ENCODE measurements at places on chromosomes 1 and 21.

GRCh38 chr1:2113620-2114135 lies 63.5 kb downstream of the PRKCZ start:
- DNase-seq: no peak

DNA sequence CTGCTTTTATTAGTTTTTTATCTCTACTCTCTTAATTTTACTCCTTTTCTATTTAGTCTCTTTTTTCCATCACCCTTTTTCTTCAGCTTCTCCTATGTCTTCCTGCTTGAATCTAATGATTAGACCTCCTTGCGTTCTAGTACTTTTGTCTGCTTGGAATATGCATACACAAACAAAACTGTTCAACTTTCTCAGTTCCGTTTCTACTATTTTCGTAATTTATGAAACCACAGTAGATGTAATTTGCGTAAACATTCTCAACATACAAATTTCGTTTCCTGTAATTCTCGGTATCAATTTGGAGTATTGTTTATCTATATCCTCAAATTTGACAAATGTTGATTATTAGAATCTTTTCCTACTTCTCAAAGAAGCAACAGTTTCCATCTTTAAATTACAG lies 772.5 kb downstream of the USP25 start:
- no peak for DNase-seq

- no peak for DNase-seq
These were observed 5.0 kb downstream of the IGSF21 start for GRCh38 chr1:18112611-18113010.

GRCh38 chr1:18940303-18941020 lies 16.0 kb downstream of the IFFO2 start:
- DNase-seq: no peak

DNA sequence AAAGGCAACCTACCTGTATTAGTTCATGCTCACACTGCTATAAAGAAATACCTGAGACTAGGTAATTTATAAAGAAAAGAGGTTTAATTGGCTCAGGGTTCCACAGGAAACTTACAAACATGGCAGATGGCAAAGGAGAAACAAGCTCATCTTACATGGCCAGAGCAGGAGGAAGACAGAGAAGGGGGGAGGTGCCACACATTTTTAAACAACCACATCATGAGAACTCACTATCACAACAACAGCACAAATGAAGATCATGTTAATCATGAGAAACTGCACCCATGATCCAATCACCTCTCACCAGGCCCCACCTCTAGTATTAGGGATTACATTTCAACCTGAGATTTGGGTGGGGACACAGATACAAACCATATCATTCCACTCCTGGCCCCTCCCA lies 90.6 kb upstream of the KCTD3 start:
- DNase-seq: no peak

DNA sequence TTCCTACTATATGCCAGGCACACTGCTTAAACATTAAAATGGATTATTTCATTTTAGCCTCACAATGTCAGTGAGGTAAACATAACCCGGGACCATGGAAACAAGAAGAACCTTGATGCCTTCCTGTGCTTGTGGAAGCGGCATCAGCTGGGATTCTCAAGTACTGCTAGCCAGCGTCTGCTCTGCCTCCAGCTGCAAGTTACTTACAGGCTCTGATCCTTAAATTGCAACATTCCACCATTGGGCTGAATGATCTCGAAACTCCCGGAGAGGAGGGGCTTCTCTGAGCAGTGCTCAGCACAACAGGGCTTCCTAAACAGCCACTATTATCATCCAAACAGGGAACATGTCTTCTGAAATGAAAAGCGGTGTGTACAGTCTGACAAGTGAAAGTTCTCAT lies 6.7 kb upstream of the MAN1C1 start:
- DNase-seq: no peak

DNA sequence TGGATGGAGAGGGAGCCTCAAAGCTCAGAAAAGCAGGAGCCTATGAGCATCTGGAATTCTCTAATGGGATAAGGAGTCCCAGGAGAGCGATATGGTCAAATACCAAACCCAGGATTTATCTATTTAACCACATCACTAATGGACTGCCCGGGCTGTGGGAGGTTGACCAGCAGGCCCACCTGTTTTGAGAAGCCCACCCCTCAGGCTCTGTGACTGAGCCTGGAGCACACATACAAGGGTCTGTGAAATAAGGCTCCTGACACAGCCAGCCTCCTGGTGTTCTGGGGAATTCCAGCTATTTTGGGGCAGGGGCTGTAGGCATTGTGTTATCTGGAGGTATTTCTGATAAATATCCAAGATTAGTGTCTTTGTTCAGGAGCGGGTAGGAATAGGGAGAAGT lies 132.0 kb upstream of the C1orf21 start:
- no peak for DNase-seq

DNA sequence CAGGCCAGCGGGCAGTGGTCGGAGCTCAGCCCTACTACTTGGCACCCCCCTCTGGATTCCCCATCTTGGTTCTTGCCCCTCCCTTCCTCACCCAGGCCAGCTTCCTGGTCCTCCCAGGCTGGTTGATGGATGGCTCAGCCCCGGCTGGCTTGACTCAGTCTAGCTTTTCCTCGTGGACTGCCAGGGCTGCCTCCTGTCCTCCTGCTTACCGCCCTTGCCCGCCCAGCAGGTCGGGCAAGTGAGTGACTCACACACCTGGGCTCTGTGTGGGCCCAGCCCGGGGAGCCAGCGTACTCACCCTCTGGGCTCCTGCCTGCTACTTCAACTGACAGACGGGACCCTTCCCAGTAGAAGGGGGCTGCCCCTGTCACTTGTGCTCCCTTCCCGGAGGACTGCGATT lies 19.5 kb upstream of the ARHGEF10L start:
- DNase-seq: no peak

GRCh38 chr1:155134322-155134721 lies 1.3 kb upstream of the SLC50A1 start:
- DNase-seq: peak; percentile 12

GRCh38 chr1:204213668-204214662 lies at the start of gene GOLT1A:
GOLT1A (minus strand) TSS chr1:204213988; CDS start chr1:204213906, 82 bp downstream.
- peak; percentile 27 for DNase-seq

- DNase-seq: no peak
These were observed 326.5 kb downstream of the KIF26B start for GRCh38 chr1:245481261-245481660.

GRCh38 chr1:76640092-76640491 lies 227.2 kb upstream of the ST6GALNAC5 start:
- DNase-seq: no peak

DNA sequence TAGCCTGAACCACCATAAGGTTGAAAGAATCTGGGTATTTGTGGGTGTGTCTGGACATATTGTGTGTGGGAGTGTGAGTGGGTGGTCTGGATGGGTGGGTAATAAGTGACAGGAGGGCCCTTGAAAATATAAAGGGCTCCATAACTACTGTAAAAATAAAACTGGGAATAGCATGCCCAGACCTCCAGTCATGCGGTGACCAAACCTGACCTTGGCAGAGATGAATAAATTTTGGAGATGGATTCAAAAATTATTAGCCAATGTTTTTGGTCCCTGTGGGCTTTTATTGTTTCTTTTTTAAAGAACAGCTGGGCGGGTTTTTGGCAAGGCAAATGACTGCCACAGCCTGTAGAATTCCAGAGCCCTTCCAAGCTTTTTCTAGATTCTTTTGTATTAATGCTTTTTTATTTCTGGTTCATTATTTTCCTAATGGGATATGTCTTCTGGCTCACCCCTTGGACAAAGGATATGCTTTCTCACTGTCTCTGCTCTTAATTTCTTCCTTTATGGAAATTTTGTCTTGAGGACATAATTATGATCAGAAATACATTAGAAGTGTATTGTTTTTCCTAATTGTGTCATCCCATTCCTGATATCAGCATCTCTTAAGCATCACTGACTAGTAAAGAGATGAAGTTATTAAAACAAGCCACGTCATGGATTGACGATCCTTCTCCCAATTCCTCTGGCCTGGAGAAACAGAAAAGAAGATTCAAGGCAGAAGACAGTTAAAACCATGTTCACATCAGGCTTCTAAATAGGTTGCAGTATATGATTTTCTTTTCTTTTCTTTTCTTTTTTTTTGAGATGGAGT lies 69.5 kb downstream of the NTMT2 start:
- no peak for DNase-seq

DNA sequence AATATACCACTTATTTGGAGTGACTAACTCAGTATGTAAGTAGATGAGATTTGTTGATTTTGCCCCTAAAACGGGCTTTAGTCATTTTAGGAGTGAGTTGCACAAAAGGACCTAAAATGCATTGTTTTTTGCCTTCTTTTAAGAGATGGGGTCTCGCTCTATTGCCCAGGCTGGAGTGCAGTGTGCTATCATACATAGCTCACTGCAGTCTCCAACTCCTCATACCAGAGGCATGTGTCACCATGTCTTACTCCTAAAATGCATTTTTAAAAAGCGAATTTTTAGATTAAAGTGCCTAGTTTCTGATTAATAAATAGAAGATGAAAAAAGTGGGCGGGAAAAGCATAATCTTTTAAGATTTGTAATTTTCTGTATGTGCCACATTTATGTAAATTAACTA lies 11.5 kb upstream of the NEXN start:
- no peak for DNase-seq

GRCh38 chr1:55095095-55095494 lies 55.7 kb downstream of the PCSK9 start:
- DNase-seq: no peak

DNA sequence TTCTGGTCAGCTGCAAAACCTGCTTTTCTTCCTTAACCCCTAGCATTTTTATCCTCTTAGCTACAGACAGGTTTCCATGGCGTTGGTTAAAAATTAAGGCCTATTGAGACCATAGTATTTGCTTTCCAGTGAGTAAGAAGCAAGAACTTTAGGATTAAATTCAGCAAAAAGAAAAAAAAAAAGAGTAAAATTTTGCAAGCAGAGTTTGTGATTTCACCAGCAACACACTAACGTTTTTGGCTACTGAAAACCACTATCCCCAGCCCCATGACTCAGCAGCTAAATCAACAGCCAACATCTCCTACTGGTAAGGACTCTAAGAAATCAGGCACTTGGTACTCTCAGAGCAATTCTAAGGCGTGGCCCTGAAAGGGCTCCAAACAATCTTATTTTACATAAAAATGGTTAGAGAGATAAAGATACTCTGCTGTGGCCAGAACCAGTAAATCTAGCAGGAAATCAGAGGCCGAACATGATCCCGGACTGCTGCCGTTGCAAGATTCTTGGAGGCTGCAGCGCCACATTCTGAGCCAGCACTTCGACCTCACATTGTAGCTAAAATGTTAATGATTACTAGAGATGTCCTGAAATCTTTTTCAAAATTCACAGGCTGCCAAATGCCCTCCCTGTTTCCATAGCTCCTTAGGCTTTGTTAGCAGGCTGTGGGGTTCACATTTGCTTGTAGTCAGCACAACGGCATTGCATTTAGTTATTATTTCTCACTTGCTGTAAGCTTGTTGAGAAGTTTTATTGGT lies 1.6 kb upstream of the ENO1 start:
- DNase-seq: no peak

DNA sequence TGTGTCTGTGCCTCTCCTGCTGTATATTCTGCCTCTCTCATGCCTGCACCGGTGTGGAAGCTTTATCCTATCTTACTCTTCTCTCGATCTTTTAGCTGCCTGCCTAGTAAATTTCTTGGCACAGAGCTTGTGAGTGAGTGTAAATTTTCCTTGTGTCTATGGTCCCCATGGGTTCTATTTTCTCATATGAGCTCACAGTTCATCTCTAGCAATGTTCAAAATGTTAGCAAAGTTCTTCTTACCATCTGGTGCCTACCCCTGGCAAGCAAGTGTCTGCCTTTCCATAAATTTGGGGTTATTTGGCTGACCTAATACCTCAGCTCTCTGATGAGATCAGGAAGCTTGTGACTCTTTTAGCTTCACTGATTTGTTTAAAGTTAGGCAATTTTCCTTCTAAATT lies 572.1 kb upstream of the BRINP3 start:
- no peak for DNase-seq

All from CD8-positive, alpha-beta T cell (primary cell).